ENCODE measurements at places on chromosomes 12 and 14.

- DNase-seq: no peak
Measured at GRCh38 chr14:98997526-98998205, 274.3 kb downstream of the BCL11B start.

DNA sequence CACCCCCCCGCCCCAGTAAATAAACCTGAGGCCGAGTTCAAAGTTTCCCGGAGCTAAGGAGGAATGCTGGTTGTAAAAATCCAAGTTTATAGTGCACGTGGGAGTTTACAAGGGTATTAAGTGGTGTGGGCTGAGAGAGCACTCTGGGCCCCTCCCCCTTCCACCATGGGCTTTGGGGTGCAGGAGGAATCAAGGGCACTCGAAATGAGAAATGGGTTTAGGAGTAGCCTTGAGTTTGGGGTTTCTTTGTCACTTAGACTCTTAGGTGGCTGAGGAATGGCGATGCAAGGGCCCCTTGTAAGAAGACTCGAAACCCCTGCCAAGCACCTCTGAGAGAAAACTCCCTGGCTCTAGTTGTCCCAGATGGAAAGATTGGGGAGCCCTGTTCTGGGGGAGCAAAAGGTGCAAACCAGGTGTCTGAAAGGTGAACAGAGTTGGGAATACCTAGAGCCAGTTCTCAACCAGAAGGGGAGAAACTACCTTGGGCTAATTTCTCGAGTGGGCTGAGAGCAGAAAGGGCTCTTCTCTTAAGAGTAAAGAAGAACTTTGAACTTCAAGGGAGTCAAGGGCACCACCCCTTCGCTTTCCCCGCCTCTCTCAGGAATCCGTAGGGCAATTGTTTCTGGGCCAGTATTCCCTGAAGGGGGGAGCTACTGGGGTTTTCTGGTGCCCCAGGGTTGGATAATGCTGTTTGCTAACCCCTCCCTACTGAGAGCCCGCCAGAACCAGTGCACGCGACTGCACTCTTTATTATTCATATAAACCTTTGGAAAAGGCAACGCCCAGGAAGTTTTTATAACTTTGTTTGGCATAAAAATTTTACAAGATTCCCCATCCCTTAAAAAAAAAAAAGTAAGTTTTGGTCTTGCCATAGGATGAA is 4.0 kb upstream of the HOTAIR start:
- no peak for DNase-seq

DNA sequence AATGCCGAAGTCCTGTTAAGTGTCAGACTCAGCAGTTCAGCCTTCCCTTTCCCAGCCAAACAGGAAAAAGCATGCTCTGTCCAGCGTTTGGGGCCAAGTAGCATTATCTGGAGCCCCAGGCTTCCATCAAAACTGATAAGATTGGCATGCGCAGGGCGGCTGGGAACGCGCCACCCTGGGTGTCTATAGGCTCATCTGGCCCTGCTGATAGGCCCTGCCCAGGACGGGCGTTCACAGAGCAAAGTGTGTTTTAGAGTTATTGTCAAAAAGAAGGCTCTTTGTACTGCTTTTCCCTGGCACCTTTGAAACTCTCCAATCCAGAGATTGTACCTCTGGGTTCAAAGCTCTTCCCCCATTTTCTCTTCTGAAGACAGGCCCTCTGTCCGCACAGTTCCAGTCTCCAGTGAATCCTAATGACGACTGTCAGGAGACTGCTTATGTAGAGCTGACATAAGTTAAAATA is at the start of gene ART4:
TSS of gene ART4 (minus strand) at position 102 of the 463 bp plus-strand sequence. CDS start 413 bp downstream, outside the sequence.
- DNase-seq: no peak

DNA sequence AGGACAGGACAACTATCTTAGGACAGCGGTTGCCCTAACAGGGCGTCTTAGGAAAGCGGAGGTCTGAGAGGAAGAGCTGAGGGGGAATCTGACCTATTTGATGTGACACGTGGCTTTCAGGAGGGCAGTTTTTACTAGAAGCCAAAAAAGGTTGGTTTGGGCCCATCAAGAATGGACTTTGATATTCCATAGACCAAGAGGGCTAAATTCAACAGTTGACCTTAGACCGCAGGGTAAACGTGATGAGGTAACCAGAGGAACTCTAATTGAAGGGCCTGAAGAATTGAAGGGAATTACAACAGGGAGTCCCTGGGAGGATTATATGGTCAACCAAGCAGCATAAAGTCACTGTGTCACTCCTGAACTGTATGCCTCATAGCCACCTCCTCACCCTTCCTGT is 11.5 kb downstream of the C1S start:
- no peak for DNase-seq

DNA sequence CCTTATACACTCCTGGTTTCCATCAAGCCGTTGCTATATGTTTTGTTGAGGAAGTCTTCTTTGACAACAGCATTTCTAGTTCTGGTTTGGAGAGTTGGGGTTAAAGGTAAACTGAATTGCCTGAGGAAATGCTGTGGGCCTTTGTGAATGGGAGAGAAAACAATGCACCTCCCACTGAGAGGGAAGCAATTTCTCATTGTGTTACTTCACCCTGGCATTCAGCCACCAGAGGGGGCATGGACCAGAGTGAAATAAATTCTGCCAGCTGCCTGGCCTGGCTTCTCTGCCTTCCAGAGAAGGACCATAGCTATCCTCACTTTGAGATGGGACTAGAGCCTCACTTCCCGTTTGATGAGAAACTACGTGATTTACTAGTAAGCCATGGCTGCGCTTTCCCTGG is 475.3 kb downstream of the EGLN3 start:
- peak; percentile 83 for DNase-seq

DNA sequence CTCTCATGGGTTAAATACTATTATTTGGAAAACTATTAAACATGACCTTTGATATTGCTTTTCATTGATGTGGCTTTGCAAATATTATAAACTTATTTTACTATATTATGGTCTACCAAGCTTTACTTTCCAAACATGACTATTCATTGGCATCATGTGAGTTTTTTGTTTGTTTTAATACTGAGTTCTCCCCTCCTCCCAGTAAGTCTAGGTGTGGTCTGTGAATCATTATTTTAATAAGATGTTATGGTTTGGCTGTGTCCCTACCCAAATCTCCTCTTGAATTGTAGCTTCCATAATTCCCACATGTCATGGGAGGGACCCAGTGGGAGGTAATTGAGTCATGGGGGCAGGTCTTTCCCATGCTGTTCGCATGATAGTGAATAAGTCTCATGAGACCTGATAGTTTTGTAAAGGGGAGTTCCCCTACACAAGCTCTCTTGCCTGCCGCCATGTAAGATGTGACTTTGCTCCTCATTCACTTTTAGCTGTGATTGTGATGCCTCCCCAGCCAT is 80.0 kb downstream of the BORCS5 start:
- no peak for DNase-seq

- no peak for DNase-seq
Measured at GRCh38 chr12:122182887-122183587, at the start of gene LRRC43. Gene LRRC43 (plus strand): TSS chr12:122183123. CDS start chr12:122183145, 22 bp downstream.

DNA sequence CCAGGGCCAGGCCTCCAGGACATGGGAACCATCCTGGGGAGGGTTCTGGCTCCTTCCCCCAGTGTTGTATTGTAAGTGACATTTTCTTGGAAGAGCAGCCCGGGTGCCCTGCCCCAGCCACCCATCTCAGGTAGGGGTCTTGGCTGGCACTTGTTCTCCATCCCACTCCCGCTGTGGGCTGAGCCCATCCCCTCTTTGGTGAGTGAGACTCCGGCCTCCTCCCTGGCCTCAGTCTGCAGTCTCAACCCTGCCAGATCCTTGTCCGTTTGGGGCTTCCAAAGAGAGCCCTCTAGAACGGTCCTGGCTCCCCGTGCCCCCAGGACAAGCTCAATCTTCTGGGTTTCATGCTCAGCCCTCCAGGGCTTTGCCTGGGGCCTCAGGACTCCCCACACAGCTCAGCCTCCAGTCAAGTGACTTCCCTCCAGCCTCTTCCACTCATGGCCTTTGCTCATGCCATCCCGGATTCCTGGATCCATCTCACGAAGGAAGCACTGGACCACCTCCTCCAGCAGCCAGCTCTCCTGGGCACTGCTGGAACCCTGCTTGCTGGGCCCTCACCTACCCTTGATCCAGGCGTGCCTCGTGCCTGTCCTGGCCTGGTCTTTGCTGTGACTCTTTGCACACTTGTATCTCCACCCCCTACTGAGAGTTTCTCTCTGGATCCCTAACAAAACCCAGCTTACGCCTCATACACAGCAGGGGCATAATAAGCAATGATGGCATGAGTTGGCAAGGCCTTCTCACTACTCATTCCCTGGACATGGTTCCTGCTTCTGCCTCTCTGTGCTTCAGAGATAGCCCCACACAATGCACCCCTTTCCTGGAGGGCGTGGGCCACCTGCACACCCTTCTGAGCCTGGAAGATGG is 297.4 kb upstream of the RTL1 start:
- DNase-seq: no peak

DNA sequence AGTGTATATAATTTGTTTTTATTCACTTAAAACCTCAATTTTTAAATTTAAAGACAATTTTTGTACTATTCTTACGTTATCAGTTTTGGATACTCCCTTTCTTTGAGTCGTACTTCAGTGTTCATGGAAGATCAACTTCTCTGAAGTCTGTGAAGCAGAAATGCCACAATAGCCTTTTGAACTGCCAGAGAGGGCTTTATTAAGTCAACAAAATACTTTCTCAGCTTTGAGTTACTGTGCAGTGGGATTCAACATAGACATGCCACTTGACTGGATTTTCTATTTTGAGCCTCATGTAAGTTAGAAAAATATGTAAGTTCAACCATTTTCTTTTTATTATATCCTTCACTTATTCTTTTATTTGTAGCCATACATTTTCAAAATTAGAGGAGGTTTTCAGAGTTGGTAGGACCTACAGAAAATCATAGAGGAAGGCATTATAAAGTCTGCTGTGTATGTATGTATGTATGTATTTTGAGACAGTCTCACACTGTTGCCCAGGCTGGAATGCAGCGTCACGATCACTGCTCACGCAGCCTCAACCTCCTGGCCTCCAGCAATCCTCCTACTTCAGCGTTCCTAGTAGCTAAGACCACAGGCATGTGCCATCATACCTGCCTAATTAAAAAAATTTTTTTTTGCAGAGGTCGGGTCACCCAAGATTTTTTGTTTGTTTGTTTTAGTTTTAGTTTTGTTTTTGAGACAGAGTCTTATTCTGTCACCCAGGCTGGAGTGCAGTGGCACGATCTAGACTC is 31.3 kb upstream of the BCAT1 start:
- DNase-seq: no peak

DNA sequence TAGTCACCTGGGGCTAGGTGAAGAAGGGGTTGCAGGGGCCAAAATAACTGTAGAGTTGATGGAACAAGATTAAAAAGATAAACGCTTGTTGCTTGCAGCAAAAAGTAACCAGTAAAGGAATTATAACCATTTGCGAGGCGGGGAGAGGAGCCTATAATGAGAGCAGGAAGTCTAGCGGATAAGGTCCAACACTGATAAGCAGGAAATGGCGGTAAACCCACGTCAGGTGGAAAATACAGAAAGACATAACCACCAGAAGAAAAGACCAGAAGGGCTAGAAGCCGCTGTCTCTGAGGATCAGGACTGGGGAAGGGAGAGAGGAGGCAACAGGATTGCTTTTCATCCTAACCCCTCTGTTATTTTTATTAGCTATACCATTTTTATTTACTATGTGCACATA is 303.3 kb downstream of the DPF3 start:
- DNase-seq: no peak

- DNase-seq: no peak
Measured at GRCh38 chr12:52831251-52831650, 2.9 kb downstream of the KRT79 start.

GRCh38 chr14:20333494-20333841 is 389 bp upstream of the CCNB1IP1 start:
- DNase-seq: no peak

DNA sequence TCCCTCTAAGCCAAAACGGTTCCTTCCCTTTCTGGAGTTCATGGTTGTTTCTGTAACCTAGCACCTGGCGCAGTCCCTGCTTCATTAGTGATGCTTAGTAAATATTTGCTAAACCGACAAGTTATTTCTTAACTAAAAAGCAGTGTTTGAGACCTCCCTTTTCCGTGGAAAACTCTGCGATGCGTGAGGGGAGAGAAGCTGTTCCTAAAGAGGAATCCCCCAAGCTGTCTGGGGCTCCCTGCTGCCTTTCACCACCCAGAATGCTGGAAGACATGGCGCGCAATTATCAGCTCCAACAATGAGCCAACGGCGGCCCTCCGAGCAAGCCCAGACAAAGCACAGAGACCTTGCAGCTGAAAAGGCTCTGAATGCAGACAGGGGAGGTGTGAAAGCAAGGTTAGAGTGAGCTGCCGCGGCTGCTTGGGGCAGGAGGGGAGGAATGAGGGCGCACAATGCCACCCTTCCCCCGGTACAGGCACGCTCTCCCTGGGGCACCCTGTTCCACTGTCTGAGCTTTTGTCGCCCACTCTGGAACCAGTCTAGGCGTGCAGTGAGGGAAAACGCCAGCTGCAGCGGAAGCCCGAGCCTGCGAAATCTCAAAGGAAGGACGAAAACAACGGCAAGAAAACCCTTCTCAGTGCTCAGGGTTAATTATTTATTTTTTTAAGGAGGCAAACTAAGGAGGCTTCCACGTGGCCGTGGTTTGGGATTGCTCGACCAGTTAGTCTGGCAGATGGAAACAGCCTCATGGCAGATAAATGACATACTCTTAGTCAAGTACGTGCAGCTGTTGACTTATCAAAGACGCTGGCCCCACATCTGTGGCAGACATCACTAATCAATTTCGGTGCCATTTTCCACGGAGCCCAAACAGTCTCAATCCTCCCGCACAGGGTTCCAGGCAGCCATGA is 66.3 kb downstream of the RBM19 start:
- DNase-seq: no peak

GRCh38 chr14:98903371-98903770 is 368.6 kb downstream of the BCL11B start:
- no peak for DNase-seq

DNA sequence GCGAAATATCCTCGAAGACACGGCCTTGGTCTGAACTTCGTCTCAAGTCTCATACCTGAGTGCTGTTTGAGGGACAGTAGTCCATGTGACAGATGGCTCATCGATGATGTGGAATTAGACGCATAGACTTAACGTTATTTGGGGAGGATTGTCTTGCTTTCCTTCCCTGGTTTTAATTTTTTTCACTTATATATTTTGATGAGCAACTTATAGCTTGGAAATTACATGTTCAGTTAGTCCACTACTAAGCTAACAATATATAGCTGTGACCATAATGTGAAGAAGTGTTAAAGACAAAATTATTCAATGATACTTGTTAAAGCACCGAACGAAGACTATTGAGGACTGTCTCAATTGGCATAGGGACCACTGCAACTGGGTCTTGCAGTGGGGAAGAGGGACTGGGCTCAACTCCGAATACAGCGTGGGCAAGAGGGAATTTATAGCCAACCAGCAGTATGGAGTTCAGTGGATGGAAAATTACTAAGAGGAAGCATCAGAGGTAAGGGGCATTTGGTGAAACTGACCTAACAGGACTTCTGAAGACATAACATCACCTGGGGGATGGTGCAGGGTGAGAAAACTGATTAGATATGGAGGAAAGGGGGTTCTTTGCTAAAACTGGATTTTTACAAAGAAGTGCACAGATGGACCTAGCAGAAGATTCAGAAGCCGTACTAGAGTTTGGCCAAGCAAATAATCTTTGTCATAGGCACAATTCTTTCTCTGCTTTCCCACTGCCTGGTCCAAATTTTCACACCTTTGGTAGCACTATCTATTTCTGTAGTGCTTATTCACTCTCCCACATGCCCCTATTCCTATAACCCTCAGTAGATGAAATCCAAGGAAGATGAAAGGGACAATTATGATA is 910 bp upstream of the TM7SF3 start:
- DNase-seq: no peak
